ENCODE measurements at places on chromosomes 3 and 15.

DNA sequence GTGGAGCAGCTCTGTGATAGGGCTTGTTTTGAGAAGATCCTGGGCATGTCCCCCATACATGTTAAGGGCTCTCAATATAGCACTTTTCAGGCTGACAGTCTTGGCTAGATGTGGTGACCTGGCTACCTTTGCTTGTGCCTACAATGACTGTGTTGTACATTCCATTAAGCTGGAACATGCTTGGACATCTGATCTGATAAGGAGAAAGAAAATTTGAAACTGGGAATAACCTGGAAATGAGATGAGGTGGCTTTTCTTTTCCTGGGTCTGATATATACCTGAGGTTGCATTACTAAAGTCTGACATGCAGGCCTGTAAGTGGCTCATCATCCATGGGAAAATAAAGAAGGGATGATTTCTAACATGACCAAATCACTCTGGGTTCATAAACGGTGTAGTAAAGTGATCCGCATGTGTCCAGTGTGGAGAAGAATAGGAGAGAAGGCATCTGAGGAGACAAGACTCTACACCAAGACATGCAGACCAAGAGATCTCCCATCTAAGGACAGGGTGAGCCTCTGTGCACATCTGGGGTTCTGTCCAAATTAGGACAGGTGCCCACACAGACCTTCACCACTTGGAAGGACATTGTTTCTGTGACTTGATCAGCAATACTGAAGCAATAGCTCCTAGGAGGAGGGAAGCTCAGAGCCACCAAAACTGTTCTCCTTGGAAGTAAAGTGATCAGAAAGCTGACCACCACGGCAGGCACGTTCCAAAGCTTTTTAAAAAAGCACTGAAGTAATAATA lies 62.0 kb downstream of the KLHL6 start:
- DNase-seq = no peak

- DNase-seq = peak; percentile 62
Measured at GRCh38 chr15:89746386-89746780, 4.7 kb downstream of the MESP1 start.

DNA sequence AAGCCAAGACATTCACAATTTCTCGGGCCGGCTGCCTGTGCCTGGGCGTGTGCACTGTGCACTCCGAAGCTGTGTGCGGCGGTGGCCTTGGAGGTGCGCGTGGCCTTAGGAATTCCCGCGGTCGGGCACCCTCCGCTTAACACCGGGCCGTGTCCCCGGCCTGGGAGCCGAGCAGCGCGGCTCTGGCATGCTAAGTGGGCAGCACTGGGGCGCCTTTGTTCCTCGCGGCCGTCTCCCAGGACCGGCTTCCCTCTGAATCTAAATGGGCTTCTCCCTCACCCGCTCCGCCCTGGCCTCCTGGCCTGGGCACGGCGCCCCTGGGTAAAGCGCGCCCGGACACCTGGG lies 498 bp upstream of the ARNT2 start:
- DNase-seq = peak; percentile 76

DNA sequence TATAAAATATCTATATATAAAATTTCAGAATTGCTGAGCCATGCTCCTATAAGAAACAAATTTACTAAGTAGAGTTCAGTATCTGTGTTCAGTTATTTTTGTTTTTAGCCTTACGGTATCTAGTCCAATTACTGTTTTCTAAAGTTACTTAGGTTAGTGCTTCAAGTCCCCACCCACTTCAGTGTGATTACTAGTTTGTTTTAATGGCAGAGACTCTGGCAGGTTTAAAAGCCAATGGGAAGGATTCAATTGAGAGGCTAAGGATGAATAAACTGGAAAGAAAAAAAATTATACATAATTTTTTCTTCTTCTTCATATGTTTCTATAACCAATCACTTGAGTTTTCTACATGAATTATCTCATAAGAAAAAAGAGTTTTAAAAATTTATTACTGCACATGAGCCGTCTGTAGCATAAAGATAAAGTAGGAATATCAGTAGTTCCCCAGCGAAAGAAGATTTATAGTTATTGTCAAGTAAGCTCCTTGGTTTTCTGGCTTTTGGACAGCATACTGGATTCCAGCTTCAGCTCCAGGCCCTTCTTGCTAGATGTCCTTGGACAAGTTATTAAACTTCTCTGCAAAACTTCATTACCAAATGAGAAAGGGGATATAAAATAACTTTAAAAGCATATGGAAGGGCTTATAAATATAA lies 46.8 kb downstream of the AAGAB start:
- DNase-seq = no peak

DNA sequence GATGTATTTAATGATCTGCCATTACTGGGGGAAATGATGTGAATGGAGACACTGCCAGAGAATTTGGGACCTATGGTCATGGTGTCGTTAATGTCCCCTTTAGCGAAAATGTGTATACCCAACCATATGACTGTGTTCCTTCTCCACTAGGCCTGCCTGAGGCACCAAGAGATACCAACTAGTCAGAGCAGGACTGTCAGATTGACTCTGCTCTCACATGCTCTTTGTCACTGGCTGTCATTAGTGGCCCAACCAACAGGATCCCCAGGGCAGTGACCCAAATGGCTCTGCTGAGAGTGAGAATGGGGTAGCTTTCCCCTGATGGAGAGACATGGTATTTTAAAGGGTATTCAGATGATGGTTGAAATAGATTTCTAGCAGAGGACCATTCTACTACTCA lies 2.8 kb downstream of the TAGLN3 start:
- no peak for DNase-seq

- DNase-seq = no peak
Measured at GRCh38 chr3:178584722-178585380, 48.6 kb downstream of the KCNMB2 start.

- no peak for DNase-seq
Measured at GRCh38 chr15:85045615-85046014, 64.0 kb downstream of the PDE8A start.

GRCh38 chr3:111338059-111338698 lies 203.8 kb upstream of the CD96 start:
- DNase-seq = peak; percentile 69

DNA sequence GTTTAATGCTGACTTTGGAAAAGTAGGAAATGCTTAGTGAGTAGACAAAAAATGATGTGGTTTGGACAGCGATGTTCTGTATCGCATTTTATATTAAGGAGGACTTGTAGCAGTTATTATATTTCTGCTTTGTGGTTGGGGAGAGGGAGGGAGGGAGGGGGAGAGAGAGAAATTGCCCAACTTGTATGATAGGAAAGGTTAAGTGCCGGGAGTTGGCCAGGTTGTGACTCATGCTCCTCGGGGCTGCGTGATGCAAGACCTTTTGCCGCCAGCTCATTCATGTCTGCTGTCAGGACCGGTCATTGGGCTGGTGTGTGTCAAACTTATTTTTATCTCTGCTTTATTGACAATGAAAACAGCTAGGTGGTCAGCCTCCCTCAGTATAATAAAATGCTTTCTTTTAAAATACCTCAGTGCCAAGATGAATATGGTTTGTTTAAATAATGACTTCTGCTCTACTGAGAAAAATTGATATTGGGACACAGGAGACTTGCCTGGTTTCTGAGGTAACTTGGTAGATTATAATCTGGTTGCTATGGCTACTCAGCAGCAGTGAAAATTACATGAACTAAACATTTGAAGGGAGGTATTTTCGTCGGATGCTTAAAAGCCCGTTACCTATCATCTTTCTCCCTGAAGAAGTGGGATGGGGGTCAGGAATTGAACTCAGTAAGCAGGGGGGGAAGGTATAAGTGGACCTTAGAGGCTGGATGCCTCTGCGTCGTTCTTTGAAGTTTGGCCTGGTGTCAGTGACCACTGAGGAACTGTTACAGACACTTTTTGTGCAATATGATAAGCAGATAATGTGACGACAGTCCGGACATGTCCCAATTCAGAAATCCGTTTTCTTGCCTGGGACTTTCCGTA lies 90.7 kb downstream of the FNDC3B start:
- peak; percentile 94 for DNase-seq

DNA sequence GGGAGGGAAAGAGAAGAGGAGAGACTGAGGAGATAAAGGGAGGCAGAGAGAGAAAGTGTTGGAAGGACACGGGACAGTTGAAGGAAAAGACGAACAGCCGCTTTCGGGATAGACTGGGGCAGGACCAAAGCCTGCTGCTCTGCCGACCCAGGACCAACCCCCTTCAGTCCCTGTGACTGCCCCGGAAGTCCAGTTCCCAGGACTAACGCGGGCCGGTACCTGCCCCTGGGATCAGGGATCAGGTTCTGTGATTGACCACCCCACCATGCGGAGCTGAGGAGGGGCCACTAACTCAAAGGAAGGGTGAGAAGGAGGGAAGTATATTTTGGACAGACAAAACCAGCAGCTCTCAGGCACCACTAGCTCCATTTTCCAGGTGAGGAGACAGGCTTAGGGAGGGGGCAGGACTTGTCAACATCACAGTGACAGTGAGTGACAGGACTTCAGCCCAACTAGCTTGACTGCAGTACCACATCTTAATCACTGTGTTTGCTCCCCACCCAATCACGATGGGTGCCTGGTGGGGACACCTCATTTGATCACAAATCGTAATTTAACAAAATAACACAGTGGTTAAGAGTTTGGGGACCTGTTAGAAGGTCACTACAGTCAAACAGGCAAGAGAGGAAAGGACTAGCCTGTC lies 9.8 kb upstream of the EPHB3 start:
- no peak for DNase-seq

DNA sequence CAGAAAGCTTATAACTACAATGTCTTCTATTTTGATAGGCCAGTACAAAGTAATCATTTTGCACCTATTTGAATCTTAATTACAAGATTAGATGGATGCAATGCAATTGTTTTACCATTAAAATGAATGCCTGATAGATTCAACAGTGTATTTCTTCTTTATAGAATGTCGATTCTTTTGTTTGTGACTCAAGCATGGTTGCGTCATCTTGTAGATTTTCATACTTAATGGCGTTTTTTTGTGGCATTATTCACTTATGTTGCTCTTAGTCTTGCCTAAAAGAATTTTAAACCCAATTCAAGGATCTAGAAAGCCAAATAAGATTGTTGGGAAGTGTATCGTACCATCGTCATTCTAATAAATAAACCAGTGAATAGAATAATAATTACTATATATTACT lies 21.4 kb downstream of the ZBTB38 start:
- DNase-seq = no peak

DNA sequence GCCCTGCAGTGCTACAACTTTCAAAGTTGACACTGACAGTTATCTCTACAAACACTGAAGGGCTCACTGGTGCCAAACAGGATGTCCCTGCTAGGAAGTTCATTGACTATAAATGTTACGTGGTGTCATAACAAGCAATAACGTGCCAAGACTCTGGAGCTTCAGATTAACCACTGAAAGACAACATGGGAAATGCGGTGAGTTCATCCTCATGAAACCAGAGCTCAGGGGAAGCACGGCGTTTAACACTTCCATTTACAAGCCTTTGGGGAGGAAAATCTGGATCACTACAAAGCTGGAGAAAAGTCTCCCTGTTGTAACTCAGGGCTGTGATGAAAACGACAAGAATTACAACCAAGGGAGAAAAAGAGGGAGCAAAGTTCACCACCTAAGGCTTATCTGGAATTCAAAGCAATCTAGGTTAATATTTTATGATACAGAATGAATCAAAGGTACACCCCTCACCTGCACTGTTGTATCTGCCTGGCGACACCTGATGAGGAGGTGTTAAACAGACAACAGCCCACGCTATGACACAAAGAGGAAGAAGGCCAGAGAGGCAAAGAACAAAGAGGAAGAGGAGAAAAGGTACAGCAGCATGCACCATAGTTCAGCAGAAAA lies 27.0 kb downstream of the SHQ1 start:
- DNase-seq = no peak

DNA sequence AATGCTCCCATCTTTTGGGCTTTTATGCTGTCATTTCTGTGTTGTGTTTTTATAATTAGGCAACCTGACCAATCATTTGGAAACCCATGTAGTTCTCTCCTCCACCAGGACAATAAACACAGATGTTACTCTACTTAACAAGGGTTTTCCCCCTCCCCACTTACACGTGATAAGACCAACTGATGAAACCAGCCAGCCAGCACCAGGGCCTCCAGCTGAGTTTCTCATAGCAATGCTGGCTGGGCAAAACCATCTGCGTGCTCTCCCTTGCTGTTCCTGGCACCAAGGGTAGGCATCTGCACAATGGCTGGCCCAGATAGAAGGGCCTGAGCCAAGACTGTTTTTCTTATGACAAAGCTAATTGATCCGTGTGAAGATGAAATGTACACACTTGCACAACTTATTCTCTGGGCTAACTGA lies 310.4 kb downstream of the PLCL2 start:
- DNase-seq = no peak

DNA sequence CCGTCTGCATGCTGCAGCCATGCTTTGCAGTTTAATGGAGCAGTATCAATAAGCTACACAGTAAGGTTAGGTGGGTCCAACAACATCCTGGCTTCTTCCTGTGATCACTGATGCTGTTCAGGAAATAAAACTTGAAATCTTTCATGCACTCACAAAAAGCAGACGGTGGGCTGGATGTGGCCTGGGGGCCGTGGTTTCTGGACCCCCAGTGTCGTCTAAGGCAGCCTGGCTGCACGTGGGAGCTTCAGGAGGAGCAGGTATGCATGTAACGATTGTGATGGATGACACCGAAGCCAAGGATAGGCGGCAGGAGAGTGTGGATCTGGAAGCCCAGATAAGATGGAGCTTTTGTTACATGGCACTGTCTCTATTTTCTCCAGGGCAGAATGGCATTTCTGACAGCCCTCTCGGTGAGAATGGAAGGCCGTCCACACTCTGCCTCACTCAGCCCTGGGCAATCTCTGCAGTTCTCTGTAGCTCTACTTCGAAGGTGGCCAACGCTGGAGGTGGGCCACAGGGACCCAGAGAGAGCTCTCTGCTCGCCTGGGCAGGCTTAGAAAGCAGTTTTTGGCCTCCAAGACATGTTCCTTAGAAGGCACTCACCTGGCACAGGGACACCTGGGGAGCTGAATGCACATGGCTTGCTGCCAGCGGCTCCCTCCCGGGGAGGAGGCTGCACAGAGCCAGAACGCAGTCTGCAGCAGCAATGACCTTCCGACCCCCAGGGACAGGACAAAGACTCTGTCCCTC lies 46.4 kb upstream of the IQSEC1 start:
- no peak for DNase-seq

- DNase-seq = no peak
Measured at GRCh38 chr3:186165331-186165730, 56.4 kb upstream of the ETV5 start.
